Psoas muscle (tissue), 8 donors: ENCODE measurements at places on chromosomes 16 and 17. TPM values are rescaled to one million over a fixed set of nuclear protein-coding genes. Genes with fewer than 3 reads are reported as not detected.

GRCh38 chr16:12291989-12292759 is 315.6 kb downstream of the SNX29 start:
- H3K27ac ChIP-seq, result no peak overlapping the region
- H3K27me3 ChIP-seq, result no peaks in the 10 kb centered on the region
- H3K36me3 ChIP-seq, result no peaks in the 10 kb centered on the region
- H3K4me1 ChIP-seq, result no peaks in the 10 kb centered on the region

DNA sequence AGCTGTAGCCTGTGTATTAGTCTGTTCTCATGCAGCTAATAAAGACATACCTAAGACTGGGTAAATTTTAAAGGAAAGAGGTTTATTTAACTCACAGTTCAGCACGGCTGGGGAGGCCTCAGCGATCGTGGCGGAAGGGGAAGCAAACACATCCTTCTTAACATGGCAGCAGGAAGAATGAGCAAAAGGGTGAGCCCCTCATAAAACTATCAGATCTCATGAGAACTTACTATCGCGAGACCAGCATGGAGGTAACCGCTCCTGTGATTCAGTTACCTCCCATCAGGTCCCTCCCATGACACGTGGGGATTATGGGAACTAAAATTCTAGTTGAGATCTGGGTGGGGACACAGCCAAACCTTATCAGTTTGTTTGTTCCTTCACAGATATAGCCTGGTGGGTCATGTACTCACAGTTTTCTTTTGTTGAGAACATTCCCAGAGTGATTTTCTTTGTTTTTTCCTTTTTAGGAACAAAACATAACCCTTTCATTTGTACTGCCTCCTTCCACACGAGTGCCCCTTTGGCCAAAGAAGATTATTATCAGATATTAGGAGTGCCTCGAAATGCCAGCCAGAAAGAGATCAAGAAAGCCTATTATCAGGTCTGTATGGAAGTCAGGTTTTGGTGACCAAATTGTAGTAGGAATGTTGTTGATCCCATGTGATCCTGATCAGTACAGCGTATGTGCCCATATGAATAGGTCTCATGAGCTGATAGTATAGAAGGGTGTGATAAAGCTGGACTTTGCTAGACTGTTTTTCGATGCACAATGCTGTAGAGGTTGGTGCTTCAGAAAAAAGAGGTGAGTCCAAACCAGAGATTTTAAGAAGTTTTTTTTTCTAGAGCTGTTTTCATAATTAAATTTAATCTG is 8.5 kb downstream of the DNAJA3 start:
- peaks cover 76% of the 10 kb centered on the region for H3K36me3 ChIP-seq
- H3K4me3 ChIP-seq, result no peak overlapping the region
- no peak for DNase-seq
- no peak overlapping the region for H3K27ac ChIP-seq
- H3K4me1 ChIP-seq, result peaks cover 4% of the 10 kb centered on the region
- no peaks in the 10 kb centered on the region for H3K27me3 ChIP-seq

- DNase-seq, result no peak
- no peaks in the 10 kb centered on the region for H3K4me1 ChIP-seq
- H3K27me3 ChIP-seq, result peaks cover 33% of the 10 kb centered on the region
- H3K36me3 ChIP-seq, result no peaks in the 10 kb centered on the region
Measured at GRCh38 chr17:48307814-48308411, 122.1 kb downstream of the SKAP1 start.

DNA sequence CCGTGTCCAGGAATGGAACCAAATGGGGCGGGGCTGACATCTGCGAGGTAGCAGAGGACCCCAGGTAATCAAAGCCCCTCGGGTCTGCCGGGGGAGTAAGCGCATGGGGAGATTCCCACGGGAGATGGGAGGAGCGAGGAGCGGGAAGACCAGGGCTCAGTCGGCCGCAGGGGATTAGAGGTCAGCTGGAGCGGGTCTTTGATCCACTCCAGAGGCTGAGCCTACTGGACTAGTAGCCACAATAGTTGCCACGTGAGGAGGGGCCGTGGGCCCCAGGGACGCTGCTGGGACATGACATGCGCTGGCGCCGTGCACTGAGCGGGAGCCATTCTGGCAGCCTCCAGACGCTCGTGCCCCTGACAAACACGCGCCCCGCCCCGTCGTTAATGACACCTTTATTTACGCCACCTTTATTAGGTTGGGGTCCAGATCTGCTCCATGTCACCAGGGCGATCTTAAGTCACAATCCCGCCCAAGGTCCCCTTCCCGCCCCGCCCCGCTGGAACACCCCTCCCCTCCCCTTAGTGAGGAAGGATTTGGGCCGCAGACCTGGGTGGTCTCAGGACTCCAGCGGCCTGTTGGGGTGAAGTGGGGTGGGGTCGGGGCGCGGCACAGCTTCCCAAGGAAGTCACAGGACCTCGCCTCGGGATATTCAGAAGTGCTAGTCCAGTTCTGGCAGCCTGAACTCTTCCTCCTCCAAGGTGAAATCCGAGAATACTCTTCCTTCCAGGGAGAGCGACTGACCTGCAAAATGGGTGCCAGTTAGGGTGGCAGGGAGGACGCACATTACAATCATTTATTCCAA is 15.0 kb downstream of the PPY start:
- peak overlapping the region; percentile 58 for H3K27ac ChIP-seq
- no peaks in the 10 kb centered on the region for H3K27me3 ChIP-seq
- no peaks in the 10 kb centered on the region for H3K4me1 ChIP-seq
- peak overlapping the region; percentile 67 for H3K4me3 ChIP-seq
- DNase-seq, result peak; percentile 33

GRCh38 chr16:66477028-66477515 is 50.0 kb downstream of the BEAN1 start:
- H3K4me1 ChIP-seq, result no peaks in the 10 kb centered on the region
- no peak for DNase-seq
- H3K27ac ChIP-seq, result no peak overlapping the region
- H3K27me3 ChIP-seq, result no peaks in the 10 kb centered on the region
- H3K4me3 ChIP-seq, result no peak overlapping the region

- DNase-seq, result no peak
- H3K36me3 ChIP-seq, result no peaks in the 10 kb centered on the region
- H3K4me1 ChIP-seq, result no peaks in the 10 kb centered on the region
- no peak overlapping the region for H3K27ac ChIP-seq
Measured at GRCh38 chr16:50274326-50275097, 8.2 kb downstream of the ADCY7 start.

DNA sequence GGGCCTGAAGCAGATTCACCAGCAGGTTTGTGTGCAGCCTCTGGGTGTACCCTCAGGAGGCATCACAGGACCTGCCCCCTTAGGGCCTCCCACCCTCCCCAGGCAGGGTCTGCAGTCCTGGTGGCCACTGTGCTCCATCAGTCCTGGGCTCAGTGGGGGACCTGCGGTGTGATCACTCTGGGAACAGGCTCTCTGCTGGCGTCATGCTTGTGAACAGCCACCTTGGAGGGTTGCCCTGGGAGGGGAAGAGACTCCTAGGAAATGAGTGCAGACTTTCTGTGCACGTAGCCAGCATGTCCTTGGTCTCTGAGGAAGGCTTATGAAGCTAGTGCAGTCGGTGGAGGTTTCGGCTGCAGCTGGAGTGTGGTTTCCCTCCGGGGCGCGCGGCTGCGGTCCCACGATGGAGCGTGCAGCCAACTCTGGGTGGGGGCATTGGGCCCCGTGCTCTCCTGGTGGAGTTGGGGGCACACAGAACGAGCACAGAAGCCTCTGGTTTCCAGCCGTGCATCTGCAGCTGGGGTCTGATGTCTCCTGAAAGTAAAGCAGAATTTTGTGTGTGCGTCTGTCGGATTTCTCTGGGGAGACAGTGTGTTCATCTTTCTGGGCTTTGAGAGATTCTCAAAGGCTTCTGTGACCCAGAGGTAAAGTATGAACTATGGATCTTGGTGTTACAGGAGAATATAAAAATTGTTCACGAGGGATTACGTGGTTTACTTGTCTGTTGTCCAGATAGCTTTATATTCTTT is 68.1 kb upstream of the ZNF750 start:
- no peak overlapping the region for H3K27ac ChIP-seq
- no peak for DNase-seq
- peaks cover 10% of the 10 kb centered on the region for H3K4me1 ChIP-seq

The KRT31 gene
- total RNA-seq, result 0.87 TPM

The OMG gene
- not detected for total RNA-seq
